ENCODE measurements at places on chromosomes 3 and 15. TPM values are rescaled to one million over a fixed set of nuclear protein-coding genes. Genes with fewer than 3 reads are reported as not detected.

DNA sequence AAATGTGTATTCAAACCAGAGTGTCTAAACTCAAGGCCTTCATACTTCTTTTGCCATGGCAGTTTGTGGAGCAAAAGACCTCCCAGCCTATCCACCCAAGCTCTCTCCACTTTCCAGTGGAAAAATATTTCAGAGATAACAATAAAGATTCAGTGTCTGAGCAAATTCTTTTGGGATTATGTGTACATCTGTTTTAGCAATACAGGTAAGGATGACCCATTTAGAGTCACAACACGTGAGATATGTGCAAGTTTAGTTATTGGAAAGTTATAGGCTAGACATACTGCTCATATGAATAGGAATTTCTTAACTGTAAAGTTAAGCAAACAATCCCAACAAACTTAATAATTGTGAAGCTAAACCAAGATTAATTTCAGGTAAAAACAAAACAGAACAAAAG, 174.5 kb upstream of the LRIG1 start:
- peaks cover 3% of the 10 kb centered on the region for H3K4me1 ChIP-seq
- no peak for DNase-seq
- peaks cover 2% of the 10 kb centered on the region for H3K27me3 ChIP-seq
- H3K27ac ChIP-seq = no peak overlapping the region
- H3K36me3 ChIP-seq = no peaks in the 10 kb centered on the region
- H3K4me3 ChIP-seq = no peak overlapping the region

DNA sequence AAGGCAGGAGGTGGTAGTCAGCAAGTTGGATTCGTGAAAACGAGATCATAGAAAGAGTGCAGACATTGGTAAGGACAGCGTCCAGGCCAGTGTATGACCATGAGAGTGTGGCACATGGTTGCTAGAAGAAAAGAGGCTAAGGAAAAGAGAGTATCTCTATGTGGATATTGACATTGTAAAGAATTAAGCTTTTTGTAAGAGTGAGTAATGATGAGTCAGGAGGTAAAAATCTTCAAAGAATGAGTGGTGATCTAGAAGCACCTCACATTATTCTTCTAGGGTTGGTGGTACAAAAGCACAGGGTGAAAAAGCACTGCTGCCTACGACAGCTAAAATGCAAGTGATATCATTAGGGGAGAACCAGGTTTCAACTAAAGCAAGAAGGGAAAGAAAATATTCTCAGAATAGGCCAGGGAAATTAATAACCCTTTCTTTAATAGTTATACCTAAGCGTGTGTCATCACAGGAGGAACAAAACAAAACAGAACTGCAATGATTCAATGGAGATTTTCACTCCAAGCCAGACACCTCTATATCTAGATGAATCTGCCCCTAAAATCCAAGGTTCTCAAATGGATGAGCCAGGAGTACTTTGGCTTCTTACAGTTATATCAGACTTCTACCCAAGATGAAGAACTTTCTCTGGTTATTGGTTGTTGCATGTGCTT, 884.7 kb downstream of the NAALADL2 start:
- no peak for DNase-seq
- no peak overlapping the region for H3K4me3 ChIP-seq
- H3K27me3 ChIP-seq = no peaks in the 10 kb centered on the region
- H3K27ac ChIP-seq = no peak overlapping the region

DNA sequence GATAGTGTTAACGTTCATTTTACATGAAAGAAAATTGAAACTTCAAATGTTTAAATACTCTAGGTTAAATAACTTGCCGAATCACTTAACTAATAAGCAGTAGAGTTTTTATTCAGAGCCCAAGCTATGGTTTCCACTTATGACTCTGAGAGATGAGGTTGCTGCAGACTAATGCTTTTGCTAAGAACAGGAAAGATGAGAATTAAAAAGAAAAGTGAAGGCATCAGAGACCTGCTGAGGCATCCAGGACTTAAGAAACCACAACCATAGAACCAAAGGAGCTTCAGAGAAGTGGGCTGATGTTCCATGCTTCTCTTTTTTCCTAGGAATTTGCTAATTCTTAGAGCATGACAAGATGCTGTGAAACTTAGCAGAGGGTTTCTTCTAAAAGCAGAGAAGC, 9.5 kb downstream of the HMG20A start:
- no peak overlapping the region for H3K27ac ChIP-seq
- no peak for DNase-seq
- H3K4me1 ChIP-seq = peaks cover 39% of the 10 kb centered on the region
- H3K4me3 ChIP-seq = no peak overlapping the region
- no peaks in the 10 kb centered on the region for H3K27me3 ChIP-seq

GRCh38 chr15:68620721-68621527, 42.1 kb downstream of the CORO2B start:
- no peak overlapping the region for H3K27ac ChIP-seq
- H3K36me3 ChIP-seq = no peaks in the 10 kb centered on the region

GRCh38 chr15:85334241-85334640, 46.2 kb upstream of the AKAP13 start:
- no peak for DNase-seq
- no peaks in the 10 kb centered on the region for H3K36me3 ChIP-seq
- peaks cover 34% of the 10 kb centered on the region for H3K4me1 ChIP-seq
- H3K4me3 ChIP-seq = no peak overlapping the region

DNA sequence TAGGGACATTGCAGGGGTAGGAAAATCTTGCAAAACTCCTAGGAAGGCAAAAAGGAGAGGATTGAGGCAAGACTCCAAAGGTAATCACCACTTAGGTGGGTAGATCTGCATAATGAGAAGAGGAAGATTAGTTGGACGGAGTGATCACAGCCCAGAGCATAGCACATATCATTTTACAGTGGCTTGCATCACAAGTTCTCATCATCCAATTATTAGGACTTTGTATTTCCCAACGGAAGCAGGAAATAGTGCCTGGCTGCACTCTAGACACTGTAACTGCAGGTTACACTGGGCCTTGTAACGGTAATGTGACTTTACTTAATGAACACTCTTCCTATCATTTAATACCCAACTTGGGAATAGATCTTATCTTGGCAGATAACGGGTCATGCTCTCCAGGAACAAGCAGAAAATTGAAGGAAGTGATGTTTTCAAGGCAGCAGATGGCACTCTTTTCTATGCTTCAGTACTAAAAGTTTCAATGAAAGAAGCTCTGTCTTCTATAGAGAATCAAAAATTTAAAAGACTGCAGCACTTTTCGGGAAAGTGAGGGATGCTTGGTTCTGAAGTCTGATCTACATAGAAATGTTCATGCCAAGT, 101.9 kb upstream of the KCNMB2 start:
- H3K27ac ChIP-seq = no peak overlapping the region
- no peaks in the 10 kb centered on the region for H3K36me3 ChIP-seq
- peaks cover 2% of the 10 kb centered on the region for H3K27me3 ChIP-seq
- no peak overlapping the region for H3K4me3 ChIP-seq

- peaks cover 10% of the 10 kb centered on the region for H3K4me1 ChIP-seq
- H3K36me3 ChIP-seq = no peaks in the 10 kb centered on the region
- H3K4me3 ChIP-seq = no peak overlapping the region
- H3K27ac ChIP-seq = no peak overlapping the region
- DNase-seq = peak; percentile 23
Observed at GRCh38 chr15:63392361-63393009, 10.8 kb upstream of the CA12 start.

DNA sequence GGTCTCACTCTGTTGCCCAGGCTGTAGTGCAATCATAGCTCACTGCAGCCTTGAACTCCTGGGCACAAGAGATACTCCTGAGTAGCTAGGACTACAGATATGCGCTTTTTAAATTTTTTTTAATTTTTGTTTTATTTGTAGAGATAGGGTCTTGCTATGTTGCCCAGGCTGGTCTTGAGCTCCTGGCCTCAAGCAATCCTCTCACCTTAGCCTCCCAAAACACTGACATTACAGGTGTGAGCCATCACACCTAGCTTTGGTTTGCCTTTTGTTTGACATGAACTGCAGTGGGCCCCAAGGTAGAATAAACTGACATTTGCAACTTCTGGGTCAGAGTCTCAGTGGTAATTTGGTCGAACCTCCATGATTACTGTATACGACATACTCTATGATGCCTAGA, 7.9 kb upstream of the GLB1 start:
- no peak overlapping the region for H3K27ac ChIP-seq
- no peaks in the 10 kb centered on the region for H3K4me1 ChIP-seq
- H3K4me3 ChIP-seq = no peak overlapping the region
- H3K36me3 ChIP-seq = no peaks in the 10 kb centered on the region

DNA sequence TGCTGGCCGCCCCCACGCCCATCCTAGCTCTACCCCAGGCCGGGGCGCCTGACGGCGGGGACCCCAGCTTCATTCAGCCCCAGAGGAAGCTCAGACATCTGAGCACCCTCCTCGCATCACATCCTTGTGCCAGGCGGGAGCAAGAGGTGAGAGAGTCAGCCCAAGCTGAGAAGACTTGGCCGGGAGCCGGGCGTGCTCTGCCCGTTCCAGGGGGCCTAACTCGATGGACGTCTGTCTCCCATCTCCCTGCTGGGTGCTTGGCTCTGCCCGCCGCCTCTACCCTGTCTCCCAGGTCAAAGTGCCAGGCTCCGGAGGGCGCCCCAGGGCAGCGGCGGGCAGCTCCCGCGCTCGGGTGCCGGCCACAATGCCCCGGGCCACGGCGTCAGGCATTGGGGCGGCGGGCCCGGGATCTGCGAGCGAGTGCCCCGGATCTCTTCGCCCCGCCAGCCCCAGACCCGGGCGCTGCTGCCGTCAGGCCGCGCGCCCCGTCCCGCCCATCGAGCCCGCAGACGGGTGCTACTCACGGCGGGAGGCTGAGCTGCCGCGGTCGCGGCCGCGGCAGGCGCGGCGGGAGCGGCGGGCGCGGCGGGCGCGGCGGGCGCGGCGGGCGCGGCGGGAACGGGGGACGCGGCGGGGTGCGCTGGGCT, 388 bp downstream of the DAPK2 start:
- peak overlapping the region; percentile 53 for H3K4me3 ChIP-seq
- H3K27ac ChIP-seq = no peak overlapping the region
- H3K27me3 ChIP-seq = peaks cover 11% of the 10 kb centered on the region
- H3K4me1 ChIP-seq = peaks cover 7% of the 10 kb centered on the region

DNA sequence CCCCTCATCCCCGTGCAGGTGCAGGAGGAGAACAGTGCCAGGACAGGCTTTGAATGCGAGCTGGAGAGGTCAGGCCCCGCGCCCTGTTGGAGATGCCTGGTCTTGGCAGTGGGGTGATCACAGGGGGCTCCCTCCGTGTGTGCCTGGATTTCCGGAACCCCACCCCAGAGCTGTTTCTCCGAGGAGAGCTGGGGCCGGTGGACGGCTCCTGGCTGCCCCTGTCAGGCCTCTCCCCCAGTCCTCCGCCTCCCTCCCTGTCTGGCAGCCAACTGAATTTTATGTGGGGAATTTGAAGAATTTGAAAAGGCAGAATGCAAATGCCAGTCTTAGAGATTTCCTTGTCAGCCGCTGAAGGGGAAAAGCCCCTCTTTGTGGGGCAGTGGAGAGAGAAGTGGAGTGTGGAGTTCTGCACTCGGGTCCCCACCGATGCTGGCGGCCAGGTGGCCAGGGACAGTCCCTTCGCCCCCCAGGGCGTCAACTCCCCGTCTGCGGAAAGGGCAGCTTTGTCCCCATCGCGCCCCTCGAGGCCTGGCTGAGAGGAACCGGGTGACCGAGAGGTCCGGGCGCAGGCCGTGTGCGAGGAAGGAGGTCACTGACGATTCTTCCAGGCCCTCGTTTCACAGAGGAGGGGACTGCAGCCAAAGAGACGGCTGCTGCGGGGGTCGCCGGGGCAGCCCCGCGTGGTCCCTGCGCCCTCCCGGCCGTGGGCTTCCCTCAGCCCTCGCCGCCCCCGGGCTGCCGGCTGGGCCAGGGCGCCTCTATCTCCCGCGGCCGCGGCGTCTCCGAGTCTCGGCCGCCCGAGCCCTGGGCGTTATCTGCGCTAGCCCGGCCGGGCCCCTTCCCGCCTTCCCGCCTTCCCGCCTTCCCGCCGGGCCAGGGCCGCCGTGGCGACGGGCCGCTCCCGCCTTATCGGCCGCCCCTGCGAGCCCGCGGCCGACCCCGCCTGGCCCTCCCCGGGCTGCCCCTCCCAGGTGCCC, 56.0 kb upstream of the LCTL start:
- no peaks in the 10 kb centered on the region for H3K36me3 ChIP-seq
- peaks cover 17% of the 10 kb centered on the region for H3K27me3 ChIP-seq
- no peak for DNase-seq

- DNase-seq = peak; percentile 27
- H3K4me1 ChIP-seq = peaks cover 34% of the 10 kb centered on the region
- peaks cover 2% of the 10 kb centered on the region for H3K27me3 ChIP-seq
Observed at GRCh38 chr3:158725348-158726011, 6.8 kb downstream of the RARRES1 start.

GRCh38 chr15:84671211-84671610, 13.2 kb upstream of the NMB start:
- H3K4me1 ChIP-seq = peaks cover 36% of the 10 kb centered on the region
- DNase-seq = no peak
- H3K36me3 ChIP-seq = peaks cover 34% of the 10 kb centered on the region
- H3K27ac ChIP-seq = no peak overlapping the region

DNA sequence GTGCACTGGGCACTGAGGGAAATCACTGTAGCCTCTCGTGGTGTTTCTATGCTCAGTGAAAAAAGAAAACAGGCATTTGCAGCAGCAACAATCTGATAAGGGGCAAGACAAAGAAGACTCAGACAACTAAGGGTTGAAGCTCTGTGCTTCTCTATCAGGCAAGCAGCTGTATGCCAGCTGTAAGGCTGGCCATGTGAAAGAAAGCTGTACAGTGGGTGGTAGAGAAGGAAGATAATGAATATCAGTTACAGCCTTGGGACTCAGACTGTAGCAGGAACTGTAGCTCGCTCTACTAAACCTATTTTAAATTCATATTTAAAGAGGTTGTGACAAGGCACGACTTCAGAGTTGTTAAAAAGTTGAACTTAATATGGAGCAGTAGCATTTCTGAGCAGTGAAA, 76.3 kb downstream of the VGLL3 start:
- H3K27ac ChIP-seq = no peak overlapping the region
- no peaks in the 10 kb centered on the region for H3K36me3 ChIP-seq
- H3K4me1 ChIP-seq = no peaks in the 10 kb centered on the region
- DNase-seq = no peak

DNA sequence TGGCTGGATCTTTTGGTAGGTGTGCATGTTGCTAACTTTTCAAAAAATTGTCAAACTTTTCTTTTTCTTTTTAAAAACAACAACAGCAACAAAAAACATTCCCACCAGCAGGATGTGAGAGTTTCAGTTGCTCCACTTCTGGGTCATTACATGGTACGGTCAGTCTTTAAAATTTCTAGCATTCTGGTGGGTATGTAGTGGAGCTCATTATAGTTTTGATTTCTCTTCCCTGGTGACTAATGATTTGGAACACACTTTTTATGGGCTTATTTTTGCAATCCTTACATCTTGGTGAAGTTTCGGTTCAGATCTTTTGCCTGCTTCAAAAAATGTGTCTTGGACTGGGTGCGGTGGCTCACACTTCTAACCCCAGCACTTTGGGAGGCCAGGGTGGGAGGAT, 19.3 kb downstream of the ATP1B3 start:
- peaks cover 59% of the 10 kb centered on the region for H3K36me3 ChIP-seq
- H3K27me3 ChIP-seq = no peaks in the 10 kb centered on the region
- no peak overlapping the region for H3K27ac ChIP-seq
- H3K4me3 ChIP-seq = no peak overlapping the region
- DNase-seq = no peak

Gene GABRB3
- total RNA-seq = 0.16 TPM

Gene CYP1A2
- total RNA-seq = not detected

Gene OR5K1
- total RNA-seq = not detected

Gene SPSB4
- total RNA-seq = not detected

Gene BOC
- total RNA-seq = 0.20 TPM

Gene ZNF662
- total RNA-seq = 3.2 TPM

Gene GPR176
- 0.16 TPM for total RNA-seq

Gene PIK3R4
- total RNA-seq = 27.4 TPM
